ENCODE measurements at places on chromosomes 16 and 17.

- DNase-seq: no peak
Measured at GRCh38 chr16:53936529-53936928, 232.6 kb downstream of the FTO start.

GRCh38 chr16:4667203-4667963, 26.0 kb upstream of the NUDT16L1 start:
- no peak for DNase-seq

- no peak for DNase-seq
Measured at GRCh38 chr17:73410586-73411312, 98.9 kb upstream of the CDC42EP4 start.

GRCh38 chr16:70701036-70701435, 15.2 kb upstream of the MTSS2 start:
- no peak for DNase-seq

GRCh38 chr16:28279006-28279405, 13.3 kb upstream of the SBK1 start:
- DNase-seq: peak; percentile 40

GRCh38 chr17:49775546-49776260, 11.8 kb upstream of the FAM117A start:
- DNase-seq: no peak

Data from immature natural killer cell (primary cell).